Stimulated activated CD4-positive, alpha-beta T cell treated with anti-CD3 and anti-CD28 coated beads, TNF-alpha, amount 100 ng/mL, for 48 hours (primary cell): ENCODE measurements at places on chromosomes 11 and 22.
A peak's percentile ranks its signal among the peaks of the same experiment; 100 is the strongest.

DNA sequence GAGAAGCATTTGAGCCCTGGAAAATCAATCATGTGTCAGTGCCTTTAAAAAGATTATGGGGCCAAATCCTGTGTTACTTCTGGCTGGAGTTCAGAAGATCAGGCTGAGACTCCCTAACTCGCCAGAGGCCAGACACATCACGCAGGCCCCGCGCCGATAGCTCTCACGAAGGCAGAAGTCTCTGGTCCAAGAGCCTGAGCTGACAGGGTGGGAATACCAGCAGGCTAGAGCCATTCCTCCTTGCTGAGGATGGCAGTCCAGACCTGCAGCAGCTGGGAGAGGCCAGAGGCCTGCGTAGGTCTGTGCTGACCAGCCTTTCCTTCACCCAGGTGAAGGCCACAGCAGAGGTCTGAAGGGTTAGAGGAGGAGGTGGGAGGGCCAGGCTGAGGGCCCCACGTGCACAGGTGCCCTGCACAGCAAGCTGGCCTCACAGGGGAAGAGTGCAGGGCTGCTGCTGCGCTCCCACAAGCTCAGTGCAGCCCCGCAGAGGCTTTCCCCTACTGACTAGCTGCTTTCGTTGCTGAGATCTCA lies 52.9 kb downstream of the ST14 start:
- DNase-seq = no peak

GRCh38 chr11:125325196-125325595 lies 160.6 kb downstream of the PKNOX2 start:
- no peak for DNase-seq

DNA sequence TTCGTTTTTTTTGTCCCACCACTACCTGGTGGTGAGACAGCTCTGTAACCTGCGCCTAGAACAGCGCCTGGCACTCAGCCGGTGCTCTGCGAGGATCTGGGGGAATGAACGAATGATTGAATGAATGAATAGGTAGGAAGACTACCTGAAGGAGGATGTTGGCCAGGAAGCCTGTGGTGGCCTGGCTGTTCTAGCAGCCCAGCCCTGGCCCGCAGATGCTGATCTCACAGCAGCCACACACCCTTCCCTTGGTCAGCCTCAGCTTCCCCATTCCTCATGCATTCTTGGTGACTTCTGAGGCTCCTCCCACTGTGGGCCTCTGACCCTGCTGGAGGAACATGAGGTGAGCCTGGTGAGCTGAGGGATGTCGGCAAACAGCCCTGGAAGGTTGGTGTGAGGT lies 3.7 kb downstream of the TRPM5 start:
- no peak for DNase-seq

GRCh38 chr11:118012083-118012669 lies 26.0 kb downstream of the IL10RA start:
- no peak for DNase-seq

DNA sequence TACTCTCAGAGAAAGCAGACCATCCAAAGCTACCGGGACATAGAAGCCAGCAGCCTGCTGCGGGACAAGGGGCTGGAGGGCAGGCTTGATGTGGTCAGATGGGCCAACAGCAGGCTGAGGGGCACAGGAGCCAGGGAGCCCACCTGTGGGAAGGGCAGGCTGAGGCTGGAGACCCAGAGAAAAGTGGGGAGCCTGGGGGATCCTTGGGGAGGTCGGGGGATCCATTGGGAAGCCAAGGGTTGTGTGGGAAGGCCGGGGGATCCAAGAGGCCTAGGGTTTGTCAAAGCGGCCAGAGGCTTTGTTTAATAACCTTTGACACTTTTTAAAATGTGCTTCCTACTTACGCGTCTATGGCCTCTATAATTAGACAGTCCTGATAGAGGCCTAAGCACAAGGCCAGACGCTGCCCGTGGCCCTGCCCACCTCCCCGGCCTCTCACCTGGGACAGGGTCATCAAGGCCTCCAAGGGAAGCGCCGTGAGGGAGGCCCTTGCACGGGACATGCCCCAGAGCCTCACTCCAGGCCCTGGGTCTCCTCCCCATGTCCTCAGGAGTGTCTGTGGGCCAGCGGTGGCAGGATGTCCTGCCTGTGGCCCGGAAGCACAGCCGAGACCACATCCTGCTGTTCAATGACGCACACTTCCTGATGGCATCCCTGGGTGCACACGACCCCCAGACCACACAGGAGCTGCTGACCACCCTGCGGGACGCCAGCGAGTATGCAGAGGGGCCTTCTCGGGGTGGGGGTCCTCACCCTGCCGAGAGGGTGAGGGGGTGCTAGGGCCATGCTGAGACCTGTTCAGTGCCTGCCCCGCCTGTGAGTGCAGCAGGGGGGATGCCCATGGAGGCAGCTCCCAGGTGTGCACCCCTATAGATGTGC lies 8.6 kb upstream of the GTSE1 start:
- DNase-seq = no peak

DNA sequence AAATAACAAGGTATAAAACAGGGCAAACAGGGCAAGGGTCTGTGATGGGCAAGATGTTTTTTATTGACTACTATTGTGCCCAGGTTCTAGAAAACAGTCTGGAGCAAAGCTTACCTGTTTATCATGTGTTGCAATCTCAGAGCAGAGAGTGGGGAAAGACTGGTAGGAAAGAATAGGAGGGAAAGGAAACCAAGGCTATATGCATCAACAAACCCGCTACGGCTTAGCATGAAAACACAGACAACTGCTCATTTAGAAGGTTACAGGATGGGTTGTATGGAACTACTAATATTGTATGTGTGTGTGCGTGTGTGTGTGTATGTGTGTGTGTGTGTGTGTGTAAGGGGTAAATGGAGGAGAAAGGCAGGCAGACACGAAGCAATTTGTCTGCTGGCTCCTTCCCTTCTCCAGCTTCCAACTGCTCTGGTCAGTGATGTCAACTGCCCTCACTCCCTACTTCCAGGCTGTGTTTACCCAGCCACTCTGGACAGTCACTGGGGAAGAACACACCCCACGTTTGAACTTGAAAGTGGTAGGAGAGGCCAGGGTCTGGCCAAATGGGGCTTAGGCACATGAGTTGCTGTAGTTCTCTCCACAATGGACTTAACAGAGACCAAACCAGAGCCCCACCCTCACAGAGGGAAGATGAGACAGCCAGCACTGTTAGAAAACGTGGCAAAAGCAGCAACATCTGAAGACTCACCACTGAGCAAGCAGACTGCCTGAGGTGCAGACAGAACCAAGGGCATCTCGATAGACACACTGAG lies 47.0 kb downstream of the GAB2 start:
- no peak for DNase-seq

DNA sequence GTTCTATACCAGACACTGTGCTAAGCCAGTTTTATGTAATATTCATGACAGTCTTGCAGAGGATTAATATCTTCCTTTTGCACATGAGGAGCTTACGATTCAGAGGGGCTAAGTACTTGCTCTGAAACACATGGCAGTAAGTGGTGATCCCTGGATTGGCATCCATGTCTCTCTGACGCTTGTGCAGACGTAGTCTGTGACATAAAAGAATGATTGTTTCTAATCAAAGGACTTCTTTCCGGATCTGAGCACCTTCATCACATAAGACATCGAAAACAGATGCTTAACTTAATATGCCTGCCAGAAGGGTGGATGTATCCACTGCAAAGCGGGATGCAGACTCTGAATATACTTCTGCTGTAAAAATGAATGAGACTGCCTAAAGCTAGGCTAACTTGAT lies 74.8 kb downstream of the ARHGAP42 start:
- no peak for DNase-seq

- DNase-seq = no peak
Measured at GRCh38 chr22:30947173-30947815, 21.3 kb downstream of the MORC2 start.

DNA sequence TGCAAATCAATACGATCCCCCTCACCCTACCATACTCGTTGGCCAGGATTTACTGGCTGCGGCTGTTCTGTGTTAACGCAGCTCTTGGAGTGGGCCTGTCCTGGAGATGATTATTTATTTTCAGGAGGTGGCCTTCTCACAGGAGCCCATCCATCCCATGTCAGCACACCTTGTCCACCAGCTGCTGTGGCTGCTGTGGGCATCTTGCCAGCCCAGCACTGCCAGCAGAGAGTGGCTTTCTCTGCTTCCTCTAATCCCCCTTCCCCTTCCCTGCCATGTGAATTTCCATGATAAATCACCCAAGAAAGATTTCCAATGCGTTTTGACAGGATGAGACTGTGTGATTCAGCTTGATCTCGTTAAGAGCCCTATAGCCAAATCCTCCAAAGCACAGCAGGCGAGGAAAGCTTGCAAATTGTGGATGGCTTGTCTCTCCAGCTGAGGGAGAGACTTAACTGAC lies 309.1 kb upstream of the C11orf87 start:
- no peak for DNase-seq

DNA sequence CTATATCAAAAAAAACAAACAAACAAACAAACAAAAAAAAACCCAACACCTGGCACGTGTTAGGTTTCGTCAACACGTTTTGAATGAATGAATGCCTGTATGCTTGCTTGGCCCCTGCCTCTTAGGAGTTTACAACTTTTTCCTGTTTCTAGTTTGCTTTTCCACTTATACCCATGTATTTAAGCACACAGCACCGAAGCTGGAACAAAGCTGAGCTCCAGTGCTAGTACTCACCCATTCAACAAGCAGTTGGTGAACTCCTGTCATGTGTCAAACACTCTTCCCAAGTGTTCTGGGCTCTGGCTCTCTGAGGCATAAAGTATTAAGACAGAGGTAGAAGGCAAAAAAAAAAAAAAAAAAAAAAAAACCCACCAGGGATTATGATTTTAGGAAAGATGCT lies 599.3 kb downstream of the BUD13 start:
- DNase-seq = no peak

DNA sequence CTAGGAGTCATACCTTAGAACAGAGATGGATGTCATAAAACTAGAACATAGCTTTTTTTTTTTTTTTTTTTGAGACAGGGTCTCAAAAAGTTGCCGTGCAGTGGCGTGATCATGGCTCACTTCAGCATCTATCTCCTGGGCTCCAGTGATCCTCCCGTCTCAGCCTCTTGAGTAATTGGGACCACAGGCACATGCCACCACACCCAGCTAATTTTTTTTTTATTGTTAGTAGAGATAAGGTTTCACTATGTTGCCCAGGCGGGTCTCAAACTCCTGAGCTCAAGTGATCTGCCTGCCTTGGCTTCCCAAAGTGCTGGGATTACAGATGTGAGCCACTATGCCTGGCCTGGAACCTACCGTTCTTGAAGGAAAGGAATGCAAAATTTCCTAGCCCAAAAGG lies 8.8 kb upstream of the CEP295 start:
- DNase-seq = no peak

- no peak for DNase-seq
Measured at GRCh38 chr22:43277987-43278601, 65.1 kb downstream of the SCUBE1 start.

DNA sequence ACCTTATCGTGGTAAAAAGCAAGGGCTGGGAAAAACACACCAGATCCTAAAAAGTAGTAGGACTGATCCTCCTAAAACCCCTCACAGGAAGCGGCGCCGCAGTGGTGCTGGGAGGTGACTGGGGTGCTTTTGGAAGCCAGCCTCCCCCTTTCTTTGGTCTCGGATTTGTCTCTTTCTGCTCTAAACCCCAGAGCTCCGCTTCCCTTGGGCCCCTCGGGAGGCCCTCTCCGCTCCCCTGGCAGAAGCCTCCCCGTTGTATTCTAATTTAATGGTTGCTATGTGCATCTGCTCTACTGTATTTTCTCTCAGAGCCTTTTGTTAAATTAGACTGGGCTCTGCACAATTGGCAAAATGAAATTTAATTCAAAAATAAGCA lies 587.7 kb downstream of the OPCML start:
- no peak for DNase-seq

GRCh38 chr22:22507743-22508273 lies 734 bp downstream of the ZNF280B start:
- no peak for DNase-seq

GRCh38 chr22:31295831-31296657 lies 3.8 kb upstream of the PIK3IP1 start:
- DNase-seq = no peak

- DNase-seq = no peak
Measured at GRCh38 chr11:62999649-63000048, 14.9 kb upstream of the SLC22A6 start.

GRCh38 chr11:116716621-116717020 lies 56.2 kb downstream of the BUD13 start:
- no peak for DNase-seq

DNA sequence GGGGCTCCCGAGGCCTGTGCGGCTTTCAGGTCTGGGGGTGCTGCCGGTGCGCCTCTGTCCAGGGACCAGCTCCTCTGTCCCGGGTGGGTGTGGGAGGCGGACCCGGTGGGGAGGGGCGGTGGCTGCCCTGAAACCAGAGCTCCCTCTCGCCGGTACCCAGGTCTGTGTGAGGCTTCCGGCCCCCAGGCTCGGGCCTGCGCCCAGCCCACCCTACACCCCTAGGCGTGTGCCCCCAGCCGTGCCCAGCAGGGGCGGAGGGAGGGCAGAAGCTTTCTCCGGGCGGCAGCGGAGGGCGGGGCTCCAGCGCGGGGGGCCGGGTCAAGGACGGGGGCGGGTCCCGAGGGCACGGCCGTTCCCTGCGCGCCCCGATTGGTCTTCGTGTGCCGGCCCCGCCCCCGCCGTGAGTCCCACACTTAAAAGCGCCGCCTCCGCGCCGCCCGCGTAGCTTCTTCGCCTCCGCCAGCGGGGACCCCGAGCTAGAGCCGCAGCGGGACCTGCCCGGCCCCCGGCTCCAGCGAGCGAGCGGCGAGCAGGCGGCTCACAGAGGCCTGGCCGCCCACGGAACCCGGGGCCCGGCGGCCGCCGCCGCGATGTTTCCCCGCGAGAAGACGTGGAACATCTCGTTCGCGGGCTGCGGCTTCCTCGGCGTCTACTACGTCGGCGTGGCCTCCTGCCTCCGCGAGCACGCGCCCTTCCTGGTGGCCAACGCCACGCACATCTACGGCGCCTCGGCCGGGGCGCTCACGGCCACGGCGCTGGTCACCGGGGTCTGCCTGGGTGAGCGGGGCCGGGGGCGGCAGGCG lies 616 bp downstream of the PNPLA2 start:
- peak; percentile 81 for DNase-seq

DNA sequence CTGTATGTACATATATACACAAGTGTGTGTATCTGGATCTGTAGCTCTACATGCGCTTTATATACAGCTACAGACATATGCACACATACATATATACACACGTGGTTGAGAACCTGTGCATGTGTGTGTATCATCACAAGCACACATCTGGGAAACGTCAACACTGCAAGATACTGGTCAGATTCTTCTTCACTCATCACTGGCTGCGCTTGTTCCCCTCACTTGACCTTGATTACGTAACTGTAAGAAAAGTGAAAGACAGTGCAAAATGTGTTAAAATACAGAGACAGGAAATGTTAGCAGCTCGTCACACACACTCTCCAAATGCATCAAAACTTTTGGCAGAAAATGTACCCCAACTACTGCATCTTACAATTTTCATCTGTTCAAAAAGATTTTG lies 51.9 kb upstream of the MN1 start:
- no peak for DNase-seq

GRCh38 chr11:12941671-12942070 lies 67.4 kb upstream of the RASSF10 start:
- no peak for DNase-seq

- DNase-seq = no peak
Measured at GRCh38 chr11:15525582-15525981, 410.9 kb downstream of the INSC start.
